ENCODE measurements at places on chromosomes 1 and 21.
A peak's percentile ranks its signal among the peaks of the same experiment; 100 is the strongest.

DNA sequence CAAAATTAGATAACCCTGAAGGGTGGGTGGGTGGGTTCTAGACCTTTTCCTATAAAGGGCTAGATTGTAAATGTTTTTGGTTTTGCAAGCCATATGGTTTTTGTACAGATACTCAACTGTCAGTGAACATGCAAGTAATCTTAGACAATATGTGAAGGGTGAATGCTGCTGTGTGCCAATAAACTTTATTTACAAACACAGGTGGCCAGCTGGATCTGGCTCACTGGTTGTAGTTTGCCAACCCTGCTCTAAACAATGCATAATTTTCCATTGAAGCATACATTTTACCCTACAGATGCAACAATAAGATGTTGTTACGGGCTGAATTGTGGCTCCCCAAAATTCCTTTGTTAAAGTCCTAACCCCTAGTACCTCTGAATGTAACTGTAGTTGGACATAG, 18.6 kb upstream of the TARBP1 start:
- no peak for DNase-seq
- no peak overlapping the region for H3K4me3 ChIP-seq
- H3K27me3 ChIP-seq: no peaks in the 10 kb centered on the region
- peaks cover 15% of the 10 kb centered on the region for H3K36me3 ChIP-seq
- H3K27ac ChIP-seq: peak overlapping the region; percentile 93
- peaks cover 78% of the 10 kb centered on the region for H3K4me1 ChIP-seq

- H3K27me3 ChIP-seq: peaks cover 3% of the 10 kb centered on the region
- H3K4me1 ChIP-seq: no peaks in the 10 kb centered on the region
- DNase-seq: no peak
- no peak overlapping the region for H3K4me3 ChIP-seq
- H3K36me3 ChIP-seq: no peaks in the 10 kb centered on the region
These were observed 47.7 kb downstream of the CDC42BPA start for GRCh38 chr1:227270554-227270953.

GRCh38 chr1:176111835-176112234, 95.3 kb downstream of the COP1 start:
- no peak for DNase-seq
- H3K4me3 ChIP-seq: no peak overlapping the region
- peaks cover 58% of the 10 kb centered on the region for H3K36me3 ChIP-seq
- peaks cover 16% of the 10 kb centered on the region for H3K4me1 ChIP-seq
- no peak overlapping the region for H3K27ac ChIP-seq

DNA sequence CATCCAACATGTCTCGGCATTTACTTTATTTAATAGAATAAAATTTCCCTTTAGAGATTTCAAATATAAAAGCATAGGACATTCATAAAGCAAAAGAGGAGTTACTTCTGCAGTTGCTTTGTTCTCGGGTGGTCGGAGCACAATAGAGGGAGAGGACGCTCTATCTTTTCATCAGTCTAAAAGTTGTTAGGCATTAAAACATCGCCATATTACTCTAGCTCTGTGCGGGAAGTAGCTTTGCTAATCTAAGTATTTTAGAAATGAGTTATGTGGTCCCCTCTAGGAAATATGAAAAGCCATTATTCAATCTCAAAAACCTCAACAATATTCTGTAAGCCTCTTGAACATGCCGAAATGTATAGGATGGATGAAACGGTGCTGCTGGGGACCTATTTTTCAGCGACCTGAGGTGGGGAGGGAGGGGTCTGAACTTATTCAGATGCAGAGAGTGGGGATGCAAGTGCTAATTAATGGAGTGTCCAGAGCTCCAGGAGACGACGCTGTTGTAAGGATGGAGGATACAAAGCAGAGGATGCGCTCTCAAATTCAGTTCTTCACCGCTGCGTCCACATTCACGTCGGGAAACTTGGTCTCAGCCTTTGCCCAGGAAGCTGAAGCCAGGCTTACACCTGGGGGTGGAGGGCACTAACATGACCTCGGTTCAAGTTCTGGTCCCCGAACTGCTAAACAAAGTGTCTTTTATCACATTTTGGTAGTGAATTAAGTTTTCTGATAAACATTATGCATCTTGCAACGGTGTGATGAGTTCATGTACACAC, 6.3 kb downstream of the CDKN2C start:
- no peak overlapping the region for H3K27ac ChIP-seq
- peaks cover 40% of the 10 kb centered on the region for H3K36me3 ChIP-seq
- H3K4me3 ChIP-seq: peak overlapping the region; percentile 77
- DNase-seq: no peak

GRCh38 chr1:33222381-33222780, 33.9 kb upstream of the ZNF362 start:
- H3K36me3 ChIP-seq: peaks cover 6% of the 10 kb centered on the region
- no peak for DNase-seq
- H3K4me1 ChIP-seq: peaks cover 12% of the 10 kb centered on the region

DNA sequence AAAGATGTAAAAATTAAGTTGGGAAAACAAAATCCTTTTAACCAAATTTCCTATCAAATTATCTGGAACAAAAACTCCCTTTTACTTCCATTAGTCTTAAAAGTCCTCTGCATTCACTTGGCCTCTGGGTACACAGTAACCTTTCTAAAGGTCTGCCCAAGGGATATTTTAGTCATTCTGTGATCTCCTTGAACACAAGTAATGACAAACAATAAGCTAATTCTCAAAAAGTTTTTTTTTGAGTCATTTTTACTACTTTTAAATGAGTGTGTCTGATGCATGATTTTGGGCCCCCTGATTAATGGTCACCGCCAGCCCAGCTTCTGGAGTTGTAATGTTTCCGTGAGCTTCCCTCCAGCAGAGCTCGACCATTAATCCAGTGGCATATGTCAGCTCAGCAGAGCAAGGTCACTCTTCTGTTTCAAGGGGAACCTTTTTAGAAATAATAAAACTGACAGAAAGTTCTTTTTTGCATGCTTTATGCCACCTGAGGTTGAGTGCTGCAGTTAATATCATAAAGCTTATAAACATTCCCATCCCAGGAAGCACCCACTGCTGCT, 14.3 kb downstream of the SAMSN1 start:
- peaks cover 69% of the 10 kb centered on the region for H3K36me3 ChIP-seq
- peak overlapping the region; percentile 55 for H3K4me3 ChIP-seq
- peaks cover 69% of the 10 kb centered on the region for H3K4me1 ChIP-seq
- DNase-seq: no peak
- peak overlapping the region; percentile 87 for H3K27ac ChIP-seq

DNA sequence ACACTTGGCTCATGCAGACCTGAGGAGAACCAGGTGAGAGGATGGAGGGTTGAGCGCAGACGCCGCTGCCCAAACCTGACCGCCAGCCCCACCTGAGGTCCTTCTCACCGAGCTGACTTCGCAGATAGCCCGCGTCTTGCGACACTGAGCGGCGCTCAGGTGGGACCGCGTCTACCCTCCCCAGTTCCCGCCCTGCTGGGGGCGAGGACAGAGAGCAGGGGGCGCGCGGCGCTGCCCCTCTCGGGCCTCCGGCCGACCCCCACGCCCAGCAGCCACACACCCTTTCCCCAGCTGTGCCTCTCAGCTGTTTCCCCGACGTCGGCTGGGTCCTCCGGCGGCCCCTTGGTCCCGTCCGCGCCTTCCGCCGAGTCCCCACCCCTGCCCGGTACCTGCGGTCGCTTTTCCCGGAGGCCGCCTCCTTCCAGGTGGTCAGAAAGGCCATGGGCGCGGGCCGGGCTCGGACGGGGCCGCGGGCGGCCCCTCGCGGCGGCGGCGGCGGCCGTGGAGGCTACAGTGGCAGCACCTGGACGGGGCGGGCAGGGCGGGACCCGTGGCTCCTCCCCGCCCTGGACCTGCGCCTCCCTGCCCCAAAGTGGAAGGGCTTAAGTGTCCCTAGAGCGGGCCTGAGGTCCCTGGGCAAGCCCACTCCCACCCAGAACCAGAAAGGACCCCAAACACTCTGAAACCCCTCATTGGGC, 14.4 kb upstream of the TTC39A start:
- H3K27me3 ChIP-seq: peaks cover 34% of the 10 kb centered on the region
- H3K36me3 ChIP-seq: no peaks in the 10 kb centered on the region
- no peak overlapping the region for H3K27ac ChIP-seq
- H3K4me3 ChIP-seq: no peak overlapping the region

DNA sequence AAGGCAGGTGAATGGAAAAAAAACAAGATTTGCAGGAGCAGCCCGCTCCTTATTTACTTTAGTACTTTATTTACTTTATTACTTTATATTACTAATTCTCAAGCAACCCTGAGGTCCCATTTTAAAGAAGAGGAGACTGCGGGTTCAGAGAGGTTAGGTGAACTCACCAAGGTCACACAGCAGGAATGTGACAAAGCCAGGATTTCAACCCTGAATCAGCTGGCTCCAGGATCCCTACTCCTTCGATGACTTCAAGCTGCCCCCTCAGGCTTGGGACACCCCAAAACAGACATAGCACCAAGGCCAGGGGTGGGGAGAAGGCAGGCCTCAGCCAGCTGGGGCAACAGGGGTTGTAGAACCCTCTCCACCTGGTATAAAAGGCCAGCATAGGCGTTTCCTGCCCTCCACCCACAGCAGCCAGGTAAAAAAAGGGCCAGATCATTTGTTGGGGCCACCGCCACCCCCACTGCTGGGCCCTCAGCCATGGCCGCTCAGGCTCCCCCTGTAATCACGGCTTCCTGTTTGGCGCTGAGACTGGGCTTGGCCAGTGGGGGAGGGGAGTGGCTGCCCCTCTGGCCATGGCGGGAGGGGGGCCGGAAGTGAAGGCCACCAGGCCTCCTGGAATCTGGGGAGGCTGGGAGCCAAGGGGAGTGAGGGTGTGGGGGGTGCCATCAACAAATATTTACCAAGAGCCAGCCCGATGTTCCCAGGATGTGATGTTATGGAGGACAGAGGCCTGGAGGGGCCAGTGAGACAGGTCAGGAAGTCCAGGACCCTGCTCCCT, 6.6 kb downstream of the SDC3 start:
- peaks cover 19% of the 10 kb centered on the region for H3K27me3 ChIP-seq
- no peaks in the 10 kb centered on the region for H3K4me1 ChIP-seq
- DNase-seq: no peak
- no peak overlapping the region for H3K4me3 ChIP-seq
- H3K36me3 ChIP-seq: no peaks in the 10 kb centered on the region

GRCh38 chr1:159084867-159085266, 8.3 kb upstream of the AIM2 start:
- no peak overlapping the region for H3K27ac ChIP-seq
- DNase-seq: no peak
- peaks cover 27% of the 10 kb centered on the region for H3K4me1 ChIP-seq
- no peaks in the 10 kb centered on the region for H3K27me3 ChIP-seq
- H3K4me3 ChIP-seq: no peak overlapping the region

DNA sequence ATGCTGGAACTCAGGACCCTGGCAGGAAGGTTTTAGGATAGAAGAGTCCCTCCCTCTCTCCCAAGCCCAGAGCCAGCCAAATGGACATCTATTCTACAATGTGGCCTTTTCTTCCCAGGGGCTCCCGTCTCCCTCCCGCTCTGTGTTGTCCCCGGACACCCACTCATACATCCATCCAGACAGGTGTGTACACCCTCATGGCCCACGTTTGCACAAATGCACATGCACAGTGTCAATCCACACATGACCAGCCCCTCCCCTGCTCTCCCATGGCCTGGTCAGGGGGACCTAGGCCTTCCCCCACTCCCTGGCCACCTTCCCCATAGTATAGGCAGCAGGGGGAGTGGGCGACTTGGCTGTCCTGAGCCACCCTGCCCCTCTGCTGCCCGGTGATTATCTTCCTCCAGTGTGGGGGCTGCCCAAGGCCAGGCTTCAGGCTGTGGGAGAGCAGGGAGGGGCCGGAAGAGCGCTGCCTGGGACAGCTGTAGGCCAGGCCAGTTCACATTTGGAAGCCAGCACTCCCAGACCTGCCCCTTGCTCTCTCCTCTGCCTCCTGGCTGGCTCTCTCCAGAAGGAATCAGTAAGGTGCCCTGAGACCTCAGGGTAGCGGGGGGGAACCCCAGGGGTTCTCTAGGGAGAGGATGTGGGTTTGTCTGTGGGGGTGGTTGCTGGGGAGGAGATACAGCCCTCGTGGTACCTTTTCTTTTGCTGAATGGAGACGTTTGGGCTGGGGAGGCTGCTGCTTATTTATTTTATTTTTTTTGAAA, 4.1 kb upstream of the PTPN7 start:
- H3K27me3 ChIP-seq: no peaks in the 10 kb centered on the region
- H3K4me1 ChIP-seq: peaks cover 55% of the 10 kb centered on the region
- H3K36me3 ChIP-seq: peaks cover 19% of the 10 kb centered on the region
- H3K4me3 ChIP-seq: peak overlapping the region; percentile 82
- peak; percentile 73 for DNase-seq

- no peaks in the 10 kb centered on the region for H3K27me3 ChIP-seq
- DNase-seq: no peak
- H3K4me1 ChIP-seq: peaks cover 7% of the 10 kb centered on the region
- H3K36me3 ChIP-seq: peaks cover 17% of the 10 kb centered on the region
These were observed 59.3 kb downstream of the EYA3 start for GRCh38 chr1:28028873-28029654.

DNA sequence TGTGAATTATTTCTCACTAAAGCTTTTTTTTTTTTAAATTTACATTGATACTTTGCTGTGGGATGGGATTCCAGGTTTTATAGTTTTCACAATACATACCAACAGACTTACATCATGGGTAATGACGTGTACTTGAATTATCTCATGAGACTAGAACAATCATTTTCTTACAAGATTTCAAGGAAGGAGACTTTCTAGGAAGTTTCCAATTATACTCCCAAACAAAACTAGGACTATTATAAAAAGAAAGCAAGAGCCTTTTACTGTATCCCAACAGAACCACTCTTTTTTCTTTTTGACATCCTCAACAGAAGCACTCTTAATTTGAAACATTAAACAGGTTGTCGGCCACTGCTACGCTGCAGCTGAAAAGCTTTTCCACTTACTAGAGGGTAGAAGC, 48.7 kb downstream of the TESK2 start:
- no peaks in the 10 kb centered on the region for H3K27me3 ChIP-seq
- no peak overlapping the region for H3K27ac ChIP-seq
- H3K4me3 ChIP-seq: no peak overlapping the region
- DNase-seq: no peak
- H3K36me3 ChIP-seq: no peaks in the 10 kb centered on the region

DNA sequence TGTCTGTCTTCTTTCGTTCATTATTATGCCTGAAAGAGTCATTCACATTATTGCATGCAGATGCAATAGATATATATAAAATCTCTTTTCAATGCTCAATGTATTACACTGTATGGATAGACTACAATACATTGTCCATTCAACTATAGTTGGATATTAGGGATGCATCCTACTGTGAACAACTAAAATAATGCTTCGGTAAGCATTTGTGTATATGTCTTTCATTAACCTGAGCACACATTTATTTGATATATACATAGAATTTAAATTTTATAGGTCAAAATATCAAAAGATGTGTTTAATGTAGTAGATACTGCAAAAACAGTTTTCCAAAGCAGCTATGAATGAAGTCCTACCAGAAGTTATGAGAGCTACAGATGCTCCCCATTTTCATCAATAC, 8.9 kb downstream of the PLD5 start:
- DNase-seq: no peak
- peaks cover under 1% of the 10 kb centered on the region for H3K27me3 ChIP-seq
- no peaks in the 10 kb centered on the region for H3K4me1 ChIP-seq
- no peak overlapping the region for H3K4me3 ChIP-seq
- no peak overlapping the region for H3K27ac ChIP-seq

GRCh38 chr1:71509051-71509595, 428.3 kb upstream of the ZRANB2 start:
- no peaks in the 10 kb centered on the region for H3K36me3 ChIP-seq
- no peak overlapping the region for H3K27ac ChIP-seq
- H3K27me3 ChIP-seq: no peaks in the 10 kb centered on the region
- DNase-seq: no peak
- no peaks in the 10 kb centered on the region for H3K4me1 ChIP-seq

GRCh38 chr1:18341291-18342069, 139.2 kb upstream of the KLHDC7A start:
- no peak for DNase-seq
- no peaks in the 10 kb centered on the region for H3K36me3 ChIP-seq
- no peak overlapping the region for H3K27ac ChIP-seq

Measured in activated T-helper 2 cell treated with anti-CD3 and anti-CD28 coated beads, Interferon-gamma antibody, Interleukin-2, Interleukin-4, amounts not matched to agents 10 μg/mL and 5 μg/mL and 100 μg/mL, durations not matched to agents 14 hours and 24 hours and 36 hours (primary cell).